ENCODE measurements at places on chromosomes 6 and 20.

- DNase-seq, result no peak
These were observed 31.6 kb upstream of the CSNK2A1 start for GRCh38 chr20:575230-575629.

DNA sequence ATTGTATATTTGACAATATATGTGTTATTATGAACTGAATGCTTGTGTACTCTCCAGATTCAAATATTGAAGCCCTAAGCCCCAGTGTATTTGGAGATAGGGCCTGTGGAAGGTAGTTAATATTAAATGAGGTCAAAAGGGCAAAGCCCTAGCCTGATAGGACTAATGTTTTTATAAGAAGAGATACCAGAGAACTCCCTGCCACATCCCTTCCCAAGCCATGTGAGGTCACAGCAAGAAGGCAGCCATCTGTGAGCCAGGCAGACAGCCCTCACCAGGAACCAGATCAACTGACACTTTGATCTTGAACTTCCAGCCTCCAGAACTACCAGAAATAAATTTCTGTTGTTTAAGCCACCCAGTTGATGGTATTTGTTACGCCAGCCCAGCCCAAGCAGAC is 36.4 kb upstream of the FBXL4 start:
- DNase-seq, result no peak

- no peak for DNase-seq
These were observed 1.9 kb downstream of the MRPS26 start for GRCh38 chr20:3047486-3048419.

- no peak for DNase-seq
These were observed 6.8 kb downstream of the TBPL1 start for GRCh38 chr6:133959667-133960368.

DNA sequence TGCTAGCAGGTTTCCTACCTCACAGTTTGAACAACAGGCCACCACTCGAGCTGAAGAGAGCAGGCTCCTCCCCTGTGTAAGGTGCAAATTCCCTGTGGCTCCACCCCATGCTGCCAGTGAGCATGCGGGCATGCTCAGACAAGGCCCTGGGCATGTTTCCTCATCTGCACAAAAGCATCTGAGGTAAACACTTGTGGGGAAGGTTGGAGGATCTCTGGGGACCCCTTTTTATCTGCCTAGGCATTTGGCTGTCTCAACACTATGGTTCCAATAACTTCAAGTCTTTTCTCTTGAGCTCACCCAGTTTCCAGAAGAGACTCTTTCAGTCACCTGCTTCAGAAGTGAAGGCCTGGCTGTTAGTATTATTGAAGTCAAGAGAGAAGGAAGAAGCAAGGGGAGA is 9.4 kb downstream of the C6orf58 start:
- DNase-seq, result no peak

DNA sequence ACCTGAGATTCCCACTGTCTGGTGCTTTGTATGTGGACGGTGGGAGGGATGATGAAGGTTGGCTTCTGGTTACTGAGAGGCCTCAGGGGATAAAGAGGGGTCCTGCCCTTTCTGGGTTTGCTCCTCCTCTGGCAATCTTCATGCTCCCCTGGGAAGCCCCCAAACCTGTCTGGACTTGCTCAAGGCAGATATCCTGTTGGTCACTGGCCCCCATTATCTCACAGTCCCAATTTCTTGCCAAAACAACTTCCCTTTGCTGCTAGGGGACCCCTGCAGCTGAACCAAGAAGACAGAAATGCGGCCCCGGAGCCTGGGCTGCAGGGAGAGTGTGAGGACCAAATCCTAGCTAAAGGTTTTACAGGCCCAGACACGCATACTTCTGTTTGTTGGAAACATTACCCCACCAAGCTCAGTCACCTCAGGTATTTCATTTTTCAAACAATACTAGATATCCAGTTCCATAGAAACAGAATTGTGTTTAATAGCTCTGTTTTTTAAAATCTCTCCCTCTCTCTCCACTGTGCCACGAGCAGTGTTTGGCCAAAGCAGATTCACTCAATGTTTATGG is 63.4 kb upstream of the MRPS10 start:
- no peak for DNase-seq

- no peak for DNase-seq
These were observed 30.5 kb downstream of the NPEPL1 start for GRCh38 chr20:58722877-58723627.

DNA sequence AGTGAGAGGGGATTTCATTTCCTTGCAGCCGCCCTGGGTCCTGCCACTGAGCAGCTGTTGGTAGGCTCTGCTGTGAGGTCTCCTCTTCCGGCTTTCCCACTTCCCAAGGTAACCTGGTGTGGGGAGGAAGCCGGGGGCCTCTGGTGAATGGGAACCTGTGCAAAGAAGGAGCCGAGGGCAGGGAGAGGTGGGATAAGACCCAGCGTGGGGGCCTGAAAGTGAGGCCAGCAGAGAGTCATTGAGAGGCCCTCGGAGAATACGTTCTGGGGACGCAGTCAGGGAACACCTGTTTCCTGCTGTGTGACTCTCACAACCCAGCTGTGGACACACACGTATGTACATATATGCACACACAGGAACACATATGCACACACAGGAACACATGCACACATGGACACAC is 100.7 kb downstream of the CDH26 start:
- DNase-seq, result no peak

- no peak for DNase-seq
These were observed 38.0 kb upstream of the HSF2 start for GRCh38 chr6:122361314-122361979.

- DNase-seq, result no peak
These were observed 277.0 kb upstream of the SGK1 start for GRCh38 chr6:134594881-134595280.

DNA sequence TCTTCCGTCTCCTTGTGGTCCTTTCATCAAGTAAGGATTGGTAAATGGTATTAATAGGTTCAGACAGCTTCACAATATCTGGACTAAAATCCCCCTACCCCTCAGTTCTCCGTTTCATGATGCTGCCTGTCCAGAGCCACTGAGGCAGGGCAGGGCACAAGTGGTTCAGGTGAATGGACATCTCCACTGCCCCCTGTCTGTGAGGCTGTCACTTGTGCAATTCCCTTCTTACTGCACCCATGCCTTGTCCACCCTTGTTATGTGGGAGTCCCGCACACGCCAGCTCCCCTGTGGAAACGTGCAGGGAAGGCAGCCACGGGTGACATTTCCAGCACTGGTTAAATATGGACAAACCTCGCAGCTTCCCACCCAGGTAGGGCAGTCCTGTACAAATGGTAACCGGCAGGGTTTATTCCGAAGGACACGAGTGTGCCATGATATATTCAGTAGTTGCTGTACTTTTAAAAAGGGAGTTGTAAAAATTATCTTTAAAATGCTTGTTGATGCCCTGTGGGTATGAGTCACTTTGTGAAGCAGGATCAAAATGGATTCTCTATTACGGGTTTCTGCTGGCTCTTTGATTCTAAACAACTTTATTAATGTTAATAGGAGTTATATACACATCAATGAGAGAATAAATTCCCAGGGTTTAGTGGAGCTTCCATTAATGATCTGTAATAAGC is 73.5 kb downstream of the FYN start:
- DNase-seq, result no peak

- no peak for DNase-seq
These were observed 32.4 kb upstream of the RPP40 start for GRCh38 chr6:5036269-5036668.

DNA sequence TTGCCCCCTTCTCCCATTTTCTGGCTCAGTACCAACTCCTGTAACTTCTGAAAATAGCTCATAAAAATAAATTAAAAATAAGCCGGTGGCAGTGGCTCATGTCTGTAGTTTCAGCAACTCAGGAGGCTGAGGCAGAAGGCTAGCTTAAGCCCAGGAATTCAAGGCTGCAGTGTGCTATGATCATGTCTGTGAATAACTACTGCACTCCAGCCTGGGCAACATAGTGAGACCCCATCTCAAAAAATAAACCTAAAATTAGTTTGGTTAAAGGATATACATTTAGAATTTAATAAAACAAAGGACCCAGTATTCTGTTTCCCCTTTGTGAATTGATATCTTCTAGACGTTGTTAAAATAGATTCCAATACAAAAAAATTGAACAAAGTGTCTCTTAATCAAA is 10.5 kb downstream of the PRDM13 start:
- no peak for DNase-seq

DNA sequence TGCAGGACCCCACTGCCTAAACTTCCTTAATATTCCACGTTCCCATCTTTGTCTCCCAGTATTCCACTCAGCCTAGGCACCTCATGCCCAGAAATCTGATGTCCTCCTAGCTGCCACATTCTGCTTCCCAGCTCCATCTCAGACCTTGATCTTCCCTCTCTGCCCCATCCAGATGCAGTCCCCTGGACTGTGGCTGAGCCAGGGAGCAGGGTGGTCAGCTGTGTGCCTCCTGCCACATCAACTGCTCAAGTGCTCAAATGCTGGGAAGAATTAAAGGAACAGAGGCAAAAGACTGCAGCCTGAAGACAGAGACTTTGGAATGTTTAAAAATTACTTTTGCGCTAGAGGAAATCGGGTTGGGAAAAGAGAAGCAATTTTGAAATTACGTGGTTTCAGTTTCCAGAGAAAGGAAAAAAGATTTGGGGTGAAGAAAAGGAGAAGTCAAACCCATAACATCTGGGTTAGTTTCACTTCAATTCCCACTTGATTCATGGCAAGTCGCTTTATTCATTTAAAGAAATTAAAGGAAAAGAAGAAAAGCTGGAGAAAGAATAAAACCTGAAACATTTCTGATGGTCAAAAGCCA is 704.8 kb downstream of the PTPRT start:
- no peak for DNase-seq

DNA sequence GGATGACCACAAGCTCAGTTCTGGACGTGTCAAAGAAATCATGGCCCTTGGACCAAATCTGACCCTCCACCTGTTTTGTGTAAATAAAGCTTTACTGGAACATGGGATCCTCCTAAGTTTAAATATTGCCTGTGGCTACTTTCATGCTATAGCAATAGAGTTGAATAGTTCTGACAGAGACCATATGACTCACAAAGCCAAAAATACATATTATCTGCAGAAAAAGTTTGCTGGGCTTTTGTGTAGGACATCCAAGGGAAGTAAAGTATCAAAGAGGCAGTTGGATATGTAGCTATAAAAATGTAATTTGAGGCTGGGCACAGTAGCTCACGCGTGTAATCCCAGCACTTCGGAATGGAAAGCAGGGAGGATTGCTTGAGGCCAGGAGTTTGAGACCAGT is 78.9 kb downstream of the TOX2 start:
- no peak for DNase-seq

DNA sequence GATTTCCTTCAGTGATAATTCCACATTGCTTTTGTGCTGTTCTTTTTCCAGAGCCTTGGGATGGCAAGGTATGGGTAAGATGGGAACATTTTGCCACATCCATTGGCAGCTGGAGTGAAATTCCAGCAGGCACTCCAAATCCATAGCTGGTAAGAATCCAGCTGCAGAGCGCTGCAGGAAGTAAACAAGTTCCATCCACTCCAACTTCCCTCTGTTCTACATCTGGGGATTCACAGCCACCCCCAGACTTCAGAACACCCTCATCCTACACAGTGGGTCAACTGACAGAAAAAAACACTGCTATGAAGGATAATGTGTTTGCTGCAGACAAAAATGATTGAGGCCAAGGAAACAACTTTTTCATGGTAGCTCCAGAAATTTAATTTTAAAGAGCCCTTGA is 747.8 kb downstream of the MAFB start:
- DNase-seq, result no peak

GRCh38 chr6:53258076-53258773 is 90.5 kb downstream of the ELOVL5 start:
- no peak for DNase-seq

DNA sequence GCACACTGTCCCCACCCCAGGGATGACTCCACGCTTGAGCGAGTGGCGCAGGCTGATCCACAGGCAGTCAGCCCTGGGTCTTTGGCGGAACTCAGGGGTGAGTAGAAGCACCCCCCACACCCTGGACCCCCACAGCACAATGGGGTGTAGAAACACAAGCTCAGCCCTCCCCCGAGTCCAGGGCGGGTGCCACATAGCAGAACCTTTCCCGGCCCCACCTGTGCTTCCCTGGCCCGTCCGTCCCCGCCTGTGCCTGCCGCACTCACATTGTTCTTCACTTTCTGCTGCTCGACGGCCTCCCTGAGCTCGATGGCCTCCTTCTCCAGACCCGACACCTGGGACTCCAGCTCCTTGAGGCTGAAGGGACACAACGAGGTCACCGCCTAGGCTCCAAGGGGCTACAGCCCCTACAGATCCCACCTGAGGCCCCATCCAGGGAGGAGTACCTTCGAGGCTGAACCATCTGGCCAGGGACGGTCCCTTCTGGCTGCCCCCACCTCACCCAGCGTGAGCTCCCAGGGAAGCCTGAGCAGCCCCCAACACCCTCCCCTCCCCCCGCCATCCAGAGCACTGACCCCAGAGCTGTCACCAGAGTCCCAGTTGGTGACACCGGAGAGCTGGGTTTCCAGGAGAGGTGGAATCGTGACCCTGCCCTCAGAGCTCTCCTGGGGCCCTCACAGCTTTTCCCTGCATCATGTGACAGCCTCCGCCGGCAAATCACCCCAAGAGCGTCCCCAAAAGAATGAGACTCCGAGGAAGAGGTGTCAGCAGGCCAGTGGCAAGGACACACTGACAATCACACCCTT is 55.6 kb downstream of the DSTN start:
- no peak for DNase-seq

DNA sequence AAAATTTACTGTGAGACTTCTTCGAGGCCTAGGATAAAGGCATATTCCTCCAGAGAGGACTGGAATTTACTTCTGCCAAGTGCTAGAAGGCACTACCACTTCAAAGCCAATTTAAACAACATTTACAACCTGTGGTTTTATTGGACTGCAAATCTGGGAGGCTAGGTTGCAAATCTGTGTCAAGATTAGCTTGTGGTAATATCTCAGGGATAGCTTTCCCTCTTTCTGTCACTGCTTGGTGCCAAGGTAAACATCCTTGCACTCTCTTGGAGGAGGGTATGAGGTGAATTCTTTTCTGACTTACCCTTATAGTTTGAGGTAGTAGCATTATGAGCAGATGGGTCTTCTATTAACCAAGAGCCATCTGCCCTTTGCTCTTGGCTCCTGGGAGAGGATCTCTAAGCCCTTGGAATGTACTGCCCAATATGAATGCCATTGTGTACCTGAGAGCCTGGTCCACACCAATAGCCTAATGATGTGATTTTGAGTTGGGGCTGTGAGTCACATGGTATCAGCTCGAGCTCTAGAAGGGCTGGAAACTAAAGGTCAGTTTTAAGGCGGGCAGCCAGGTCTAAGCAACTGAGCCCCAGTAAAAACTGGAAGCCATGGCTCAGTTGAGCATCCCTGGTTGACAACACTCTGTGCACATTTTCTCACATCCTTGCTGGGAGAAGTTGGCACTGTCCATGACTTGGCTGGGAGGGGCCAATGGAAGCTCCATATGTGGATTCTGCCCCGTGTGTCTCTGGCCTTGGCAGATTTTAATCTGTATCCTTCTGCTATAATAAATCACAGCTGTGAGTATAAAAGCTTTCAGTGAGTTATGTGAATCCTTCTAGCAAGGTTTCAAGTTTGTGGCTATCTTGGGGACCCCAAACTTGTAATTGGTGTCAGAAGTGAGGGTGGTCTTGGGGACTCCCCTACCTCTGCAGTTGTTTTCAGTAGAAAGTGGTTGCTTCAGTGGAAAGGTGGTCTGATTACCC is 188.1 kb downstream of the UBE3D start:
- no peak for DNase-seq

GRCh38 chr6:85388531-85388930 is 61.4 kb upstream of the NT5E start:
- no peak for DNase-seq

All from activated naive CD8-positive, alpha-beta T cell treated with anti-CD3 and anti-CD28 coated beads for 36 hours (primary cell).